Fibroblast of the aortic adventitia (primary cell): ENCODE measurements at places on chromosomes 3 and 15.

DNA sequence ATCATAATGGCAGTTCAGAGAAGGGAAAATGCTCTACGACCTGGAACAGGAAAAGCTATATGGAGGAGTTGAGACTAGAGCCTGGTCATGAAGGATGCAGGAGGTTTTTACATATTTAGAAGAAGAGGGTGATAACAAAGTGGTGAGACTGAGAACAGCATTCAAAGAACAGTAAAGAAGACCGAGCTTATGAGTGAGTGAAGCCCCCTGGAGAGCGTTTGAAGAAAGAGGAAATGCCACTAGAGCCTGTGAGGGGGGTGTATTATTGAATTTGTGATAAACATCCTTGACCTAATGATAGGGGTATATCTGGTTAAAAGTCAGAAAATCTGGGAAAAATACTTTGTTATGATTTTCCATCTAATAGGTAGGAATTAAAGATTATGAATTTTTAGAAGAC, 4.2 kb downstream of the PARP9 start:
- DNase-seq, result no peak

DNA sequence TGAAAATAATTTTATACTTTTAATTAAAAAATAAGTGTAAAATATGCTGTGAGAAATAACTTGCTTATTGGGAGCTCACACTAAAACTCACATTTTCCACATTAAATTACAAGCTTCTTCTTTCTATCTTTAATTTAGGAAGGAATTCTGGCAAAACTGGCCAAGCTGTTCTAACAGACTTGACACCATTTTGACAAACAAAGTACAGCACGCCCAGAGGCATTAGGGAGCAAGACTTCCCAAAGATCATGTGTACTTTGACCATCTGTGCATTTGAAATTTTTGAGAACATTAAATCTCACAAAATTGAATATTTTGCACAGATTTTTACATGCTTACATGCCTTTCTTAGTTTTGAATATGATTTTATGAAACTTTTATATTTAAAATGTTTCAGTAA, 1288.4 kb upstream of the CADM2 start:
- DNase-seq, result no peak

- DNase-seq, result peak; percentile 88
These were observed 125.8 kb downstream of the PGPEP1L start for GRCh38 chr15:98881526-98882520.

DNA sequence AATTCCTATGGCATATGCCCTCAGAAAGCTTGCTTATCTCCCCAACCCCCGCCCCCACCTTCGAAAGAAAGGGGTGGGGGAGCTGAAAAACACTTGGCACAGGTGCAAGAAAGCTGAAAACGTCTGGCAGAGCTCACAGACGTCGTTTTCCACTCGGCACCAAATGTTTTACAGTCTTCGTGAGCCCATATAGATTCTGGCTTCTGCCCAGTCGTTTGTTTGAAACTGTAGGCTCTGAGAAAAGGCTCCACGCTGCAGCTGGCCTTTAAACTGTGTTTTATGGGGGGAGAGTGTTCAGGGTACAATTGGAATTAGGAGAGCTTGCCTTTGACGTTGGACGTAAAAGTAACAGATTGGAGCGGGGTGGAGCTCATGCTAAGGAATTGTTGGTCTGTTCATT, 130.3 kb downstream of the MDFIC2 start:
- DNase-seq, result no peak
